Stimulated activated CD4-positive, alpha-beta T cell treated with anti-CD3 and anti-CD28 coated beads, Interleukin-15, amount 100 ng/mL, for 1 hour (primary cell): ENCODE measurements at places on chromosomes 3 and 15.

DNA sequence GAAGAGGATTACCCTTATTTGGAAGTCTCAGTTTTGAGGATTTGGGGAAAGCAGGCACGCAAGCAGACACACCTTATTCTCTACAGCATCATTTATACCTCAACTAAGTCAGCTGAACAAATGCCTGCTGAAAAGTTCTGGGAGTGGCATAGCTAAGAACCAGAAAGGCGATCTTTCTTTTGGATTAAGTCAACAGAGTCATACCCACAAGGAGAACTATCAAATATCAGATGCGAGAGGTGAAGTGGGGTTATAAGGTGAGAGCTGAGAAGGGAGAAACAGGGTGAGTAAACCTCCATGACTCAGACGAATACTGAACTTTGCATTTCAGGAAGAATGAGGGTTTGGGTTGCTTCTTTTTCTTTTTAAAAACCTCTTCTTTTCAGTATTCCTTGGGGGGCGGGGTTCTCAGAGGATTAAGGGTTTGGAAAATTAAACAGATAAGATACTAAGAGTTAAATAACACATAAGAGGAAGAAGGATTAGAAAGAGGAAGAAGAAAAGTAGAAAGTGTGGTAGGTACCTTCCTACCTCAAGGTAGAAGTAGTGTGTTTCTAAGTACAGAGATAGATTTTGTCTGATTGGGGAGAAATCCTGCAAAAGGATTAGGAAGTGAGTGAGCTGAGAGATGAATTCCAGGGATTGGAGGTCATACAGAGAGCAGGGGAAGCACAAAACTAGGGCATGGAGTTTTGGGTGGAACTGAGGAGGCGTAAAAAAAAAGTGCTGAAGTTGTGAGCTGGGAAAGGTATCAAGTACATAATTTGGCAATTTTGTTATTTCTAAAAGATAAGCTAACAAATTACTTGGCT is 41.3 kb upstream of the ICE2 start:
- DNase-seq, result no peak

DNA sequence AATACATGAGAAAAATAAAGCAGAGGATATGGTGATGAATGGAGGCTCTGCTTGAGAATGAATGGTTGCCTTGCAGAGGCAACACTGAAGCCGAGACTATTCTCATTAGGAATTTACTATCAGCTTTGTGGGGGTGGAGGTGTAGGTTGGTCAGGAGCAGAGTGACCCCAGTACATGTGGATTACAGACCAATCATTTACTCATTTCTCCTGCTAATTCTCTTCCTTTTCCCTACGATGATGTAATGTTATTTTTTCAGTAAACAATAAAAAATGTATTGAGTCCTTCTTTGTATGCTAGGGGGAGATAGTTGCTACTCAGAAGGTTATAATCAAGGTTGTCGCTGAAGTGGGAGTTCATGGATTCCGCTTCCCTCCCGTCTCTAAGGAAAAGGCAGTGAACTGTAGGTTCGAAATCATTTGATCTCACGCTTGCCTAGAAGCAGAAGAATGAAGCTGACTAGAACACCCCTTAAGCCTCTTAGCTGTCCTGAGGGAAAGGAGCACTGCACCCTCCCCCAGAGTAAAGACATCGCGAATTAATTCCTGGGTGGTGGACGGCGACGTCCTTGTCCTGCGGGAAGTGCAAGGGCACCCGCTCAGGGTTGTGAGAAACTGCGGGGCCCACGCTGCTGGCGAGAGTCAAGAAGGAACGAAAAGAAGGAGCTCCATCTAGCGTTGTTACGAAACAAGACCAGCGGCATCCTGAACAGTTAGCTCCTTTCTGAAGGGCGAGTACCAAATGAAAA is 213.2 kb upstream of the PFN2 start:
- peak; percentile 10 for DNase-seq

DNA sequence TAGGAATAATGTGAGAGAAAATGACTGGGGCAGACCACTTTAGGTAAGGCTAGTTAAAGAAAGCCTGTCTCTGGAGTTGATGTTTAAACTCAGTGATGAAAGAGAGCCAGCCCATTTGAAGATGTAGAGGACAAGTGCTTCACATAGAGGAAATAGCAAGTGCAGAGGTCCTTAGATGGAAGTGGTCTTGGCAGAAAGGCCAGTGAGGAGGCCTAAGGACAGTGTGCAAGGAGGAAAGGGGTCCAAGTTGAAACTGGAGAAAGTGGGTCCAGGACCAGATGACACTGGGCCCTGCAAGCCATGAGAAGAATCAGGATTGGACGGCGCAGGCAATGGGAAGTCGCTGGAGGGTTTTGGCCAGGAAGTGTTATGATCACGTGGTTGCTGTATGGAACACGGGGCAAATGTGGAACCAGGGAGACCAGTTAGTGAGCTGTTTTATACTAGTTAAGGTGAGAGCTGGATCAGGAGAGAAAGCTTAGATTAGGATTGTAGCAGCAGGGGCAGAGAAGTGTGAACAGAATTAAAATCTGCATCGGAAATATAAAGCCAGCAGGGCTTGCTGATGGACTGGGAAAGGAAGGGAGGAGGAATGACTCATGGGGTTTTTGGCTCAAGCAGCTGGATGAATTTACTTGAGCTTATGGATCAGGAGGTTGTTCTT is 48.0 kb upstream of the SCAANT1 start:
- no peak for DNase-seq

DNA sequence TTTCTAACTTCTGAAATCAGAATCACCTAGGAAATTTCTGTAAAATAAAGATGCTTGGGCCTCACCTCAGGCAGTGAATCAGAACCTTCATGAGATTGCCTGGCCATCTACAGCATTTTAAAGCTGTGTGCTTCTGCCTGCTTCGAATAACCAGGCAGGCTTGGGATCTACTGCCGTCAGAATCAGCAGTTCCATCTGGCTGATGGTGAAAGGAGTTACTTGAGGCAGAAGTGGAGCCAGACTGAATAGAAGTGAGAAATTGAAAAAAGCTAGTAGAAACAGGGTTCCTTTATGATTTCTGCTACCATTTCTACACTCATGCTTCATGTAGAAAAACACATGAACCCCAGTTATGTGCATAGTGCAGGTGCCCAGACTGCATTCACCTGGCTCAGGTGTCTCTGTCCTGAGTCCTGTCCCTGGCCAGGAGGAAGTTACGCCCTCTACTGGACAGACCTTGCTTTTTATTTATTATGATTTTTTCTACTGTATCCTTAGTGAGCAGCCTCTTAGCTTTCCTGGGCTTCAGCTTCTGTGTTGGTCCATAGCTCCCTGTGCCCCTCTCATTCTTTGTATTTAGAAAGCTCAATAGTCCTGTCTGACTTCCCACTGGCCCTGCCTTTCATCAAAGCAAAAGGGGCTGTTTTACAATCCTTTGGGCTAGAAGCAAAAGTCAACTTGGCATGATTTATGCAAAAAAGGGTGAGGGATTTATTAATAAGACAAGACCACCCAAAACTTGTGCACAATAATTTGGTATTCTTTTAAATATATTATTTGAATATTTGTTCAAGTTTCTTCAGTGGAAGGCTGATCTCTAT is 200.8 kb upstream of the GOLGA6L4 start:
- DNase-seq, result no peak

DNA sequence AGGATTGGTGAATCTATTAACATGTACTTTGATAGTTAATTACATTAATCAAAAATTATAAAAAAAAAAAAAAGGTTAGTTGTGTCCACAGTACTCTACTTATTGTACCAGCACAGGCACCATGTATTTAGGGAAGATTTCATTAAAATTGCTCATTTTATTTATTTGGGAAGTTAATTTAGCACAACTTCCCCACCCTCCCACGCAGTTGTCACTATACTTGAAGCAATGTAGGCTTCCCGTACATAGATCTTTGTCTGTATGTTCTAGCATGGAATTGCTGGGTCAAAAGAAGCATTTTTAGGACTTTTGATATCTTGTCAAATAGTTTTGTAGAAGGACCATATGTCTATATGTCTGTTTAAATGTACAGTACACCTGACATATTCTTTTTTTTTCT is 4.4 kb downstream of the GPR27 start:
- DNase-seq, result no peak

DNA sequence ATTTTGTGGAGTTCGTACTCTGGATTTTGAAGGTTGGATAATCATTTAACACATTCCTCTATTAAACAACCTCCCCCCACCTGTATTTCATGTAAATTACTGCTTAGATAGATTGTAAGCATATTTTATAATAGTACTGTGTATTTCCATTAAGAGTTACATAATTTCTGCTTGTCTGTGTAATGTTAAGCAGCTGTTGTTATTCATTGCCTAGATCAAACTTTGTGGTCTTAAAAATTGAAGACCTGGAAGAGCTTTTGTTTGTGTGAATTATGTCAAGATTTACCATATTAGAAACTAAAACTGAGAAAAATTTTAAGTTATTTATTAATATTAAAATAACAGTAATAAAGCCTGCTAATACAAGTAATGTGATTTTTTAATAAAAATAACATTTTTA is 11.1 kb downstream of the SETD5 start:
- DNase-seq, result no peak

DNA sequence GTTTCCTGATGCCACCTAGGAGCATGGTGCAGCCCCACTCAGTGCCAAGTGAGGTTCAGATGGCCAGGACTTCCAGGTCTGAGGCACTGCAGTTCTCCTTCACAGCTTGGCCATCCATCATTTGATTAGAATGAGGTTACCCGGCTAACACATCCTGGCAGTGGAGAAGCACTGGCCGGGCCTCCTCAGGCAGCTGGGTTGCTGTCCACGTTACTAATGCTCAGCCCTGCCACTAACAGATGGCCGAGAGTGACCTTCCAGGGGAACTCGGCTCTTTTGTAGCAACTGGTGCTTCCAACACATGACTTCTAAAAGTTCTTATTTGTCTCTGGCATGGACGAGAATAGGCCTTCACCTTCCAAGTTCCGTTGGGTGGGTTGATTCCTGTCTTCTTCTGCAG is 204.6 kb upstream of the CFAP20DC start:
- no peak for DNase-seq

- DNase-seq, result no peak
These were observed 31.5 kb downstream of the SLC41A3 start for GRCh38 chr3:126052196-126053058.

DNA sequence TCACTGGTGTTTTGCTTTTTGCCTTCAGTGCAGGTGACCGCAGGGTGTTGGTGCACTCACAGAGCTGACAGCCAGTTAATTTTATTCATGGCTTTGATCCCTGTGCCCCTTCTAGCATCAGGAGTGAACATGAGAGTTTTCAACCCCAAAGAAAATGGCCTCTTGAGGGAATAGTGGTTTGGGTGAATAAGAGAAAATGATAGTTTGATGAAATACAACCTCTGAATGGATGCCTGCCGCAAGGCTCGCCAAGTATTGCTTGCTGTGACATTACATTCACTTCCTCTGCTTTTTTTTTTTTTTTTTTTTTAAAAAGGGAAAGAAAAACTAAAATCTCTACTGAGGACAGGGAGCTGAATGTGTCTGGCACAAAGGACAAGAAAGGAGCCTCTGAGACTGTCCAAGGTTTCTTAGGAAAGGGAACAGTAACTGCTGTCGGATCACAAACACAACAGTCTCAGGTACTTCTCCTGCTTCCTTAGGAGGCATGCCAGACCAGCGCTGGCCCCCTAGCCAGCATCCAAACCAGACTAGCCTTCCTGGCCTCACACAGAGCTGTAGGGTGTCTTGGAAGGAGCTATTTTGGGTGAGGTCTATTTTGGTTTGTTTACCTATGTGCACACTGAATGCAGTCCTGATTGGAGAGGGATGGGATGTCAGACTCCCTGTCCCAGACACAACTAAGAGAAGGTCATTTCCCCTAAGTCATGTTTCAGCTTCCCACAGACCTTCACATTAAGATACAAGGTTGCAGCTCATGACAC is 29.0 kb downstream of the CCDC80 start:
- DNase-seq, result no peak

GRCh38 chr3:144852999-144853398 is 881.4 kb downstream of the DIPK2A start:
- DNase-seq, result no peak

DNA sequence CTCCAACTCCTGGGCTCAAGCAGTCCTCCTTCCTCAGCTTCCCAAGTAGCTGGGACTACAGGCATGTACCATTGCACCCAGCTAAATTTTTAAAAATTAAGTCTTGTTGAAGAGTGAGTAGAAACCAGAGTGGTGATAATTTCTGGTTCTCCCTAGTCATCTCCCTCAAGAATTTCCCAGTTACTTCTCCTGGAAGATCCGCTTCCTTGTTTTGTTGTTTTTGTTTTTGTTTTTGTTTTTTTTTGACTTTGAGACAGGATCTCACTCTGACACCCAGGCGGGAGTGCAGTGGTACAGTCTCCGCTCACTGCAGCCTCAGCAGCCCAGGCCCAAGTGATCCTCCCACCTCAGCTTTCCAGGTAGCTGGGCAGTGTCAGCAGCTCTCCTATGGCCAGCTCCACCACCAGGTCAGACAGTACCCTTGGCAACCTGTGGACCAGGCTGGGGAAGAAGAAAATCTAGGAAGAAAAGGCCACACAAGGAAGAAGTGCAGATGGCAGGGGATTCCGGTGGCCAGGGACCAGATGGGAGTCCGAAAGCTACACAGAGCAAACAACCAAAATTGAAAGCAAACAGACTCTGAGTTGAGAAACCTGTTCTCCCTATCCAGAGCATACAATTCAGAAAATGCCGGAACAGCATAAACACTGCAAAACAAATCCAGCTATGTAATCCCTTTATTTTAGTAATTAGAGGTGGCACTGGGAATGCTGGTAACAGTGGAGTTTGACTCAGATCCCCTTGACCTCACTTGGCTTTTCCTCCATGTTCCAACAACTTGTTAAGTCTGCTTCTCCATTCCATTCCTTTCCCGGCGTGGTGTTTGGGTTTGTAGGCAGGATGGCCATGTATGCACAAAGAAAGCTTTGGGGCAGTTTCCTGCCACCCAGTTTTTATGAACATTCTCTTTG is 266.6 kb upstream of the CTDSPL start:
- DNase-seq, result no peak

- no peak for DNase-seq
These were observed 53.4 kb downstream of the SRGAP3 start for GRCh38 chr3:9196020-9196419.

DNA sequence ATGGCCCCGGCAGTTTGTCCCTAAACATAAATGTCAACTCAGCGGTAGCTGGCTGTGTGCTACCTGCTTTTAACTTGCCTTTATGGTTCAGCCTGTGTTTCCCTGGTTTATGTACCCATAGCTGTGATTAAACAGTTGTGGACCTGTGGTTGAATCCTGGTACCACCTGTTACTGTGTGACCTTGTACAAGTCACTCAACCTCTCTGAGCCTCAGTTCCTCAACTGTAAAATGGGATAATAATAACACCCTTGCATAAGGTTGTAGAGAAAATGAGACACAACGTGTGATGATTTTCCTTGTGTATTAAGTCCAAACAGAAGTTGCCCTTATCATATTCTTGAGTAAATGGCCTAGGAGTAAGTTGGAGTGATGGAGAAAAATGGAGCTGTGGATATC is 6.3 kb downstream of the GALNT15 start:
- DNase-seq, result no peak

DNA sequence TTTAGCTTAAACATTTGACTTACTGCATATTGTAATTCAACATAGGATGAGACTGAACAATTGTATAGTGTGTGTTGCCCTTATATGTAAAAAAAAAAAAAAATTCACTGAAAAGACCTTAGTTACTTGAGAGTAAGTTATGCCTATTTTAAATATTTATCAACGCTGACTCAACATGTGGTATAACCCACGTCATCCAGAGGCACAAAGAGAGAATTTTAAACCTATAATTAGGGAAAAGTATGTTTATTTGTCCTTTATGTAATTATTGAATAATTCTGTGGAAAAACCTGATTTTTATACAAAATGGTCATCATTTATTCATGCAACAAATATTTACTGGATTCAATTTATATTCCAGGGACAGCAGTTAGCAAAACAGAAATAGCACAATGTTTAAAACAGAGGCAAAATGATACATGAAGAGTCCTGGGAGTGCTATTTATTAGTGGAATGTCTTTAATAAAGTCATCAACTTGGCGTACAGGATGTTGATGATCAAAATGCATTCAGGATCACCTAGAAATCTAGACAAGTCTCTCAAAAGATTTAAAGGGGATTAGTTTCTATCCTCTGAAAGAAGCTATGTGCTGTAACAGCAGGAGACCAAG is 223.7 kb downstream of the PCCB start:
- DNase-seq, result no peak
